ENCODE measurements at places on chromosomes 3 and 15.

GRCh38 chr3:195753581-195753980 lies 32.8 kb downstream of the MUC20 start:
- no peak for DNase-seq

- DNase-seq, result no peak
Observed at GRCh38 chr3:51684971-51685751, 14.1 kb downstream of the TEX264 start.

DNA sequence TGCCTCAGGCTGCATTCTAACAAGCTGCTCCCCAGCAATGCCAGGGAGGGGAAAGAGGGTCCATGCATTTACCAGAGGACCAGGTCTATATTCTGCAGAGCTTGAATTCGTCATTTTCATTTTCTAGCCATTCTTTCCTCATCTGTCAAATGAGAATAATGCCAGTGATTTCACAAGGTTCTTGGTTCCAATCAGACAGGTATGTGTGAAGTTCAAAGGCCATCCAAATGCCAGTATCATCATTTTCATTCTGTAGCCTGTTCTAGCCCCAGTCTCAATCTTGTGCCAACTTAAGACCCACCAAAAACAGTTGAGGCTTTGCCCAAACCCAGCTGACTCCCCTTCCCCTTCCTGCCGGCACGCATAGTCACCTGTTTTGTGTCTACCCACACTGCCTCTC lies 112.7 kb downstream of the IQSEC1 start:
- no peak for DNase-seq

GRCh38 chr3:144112437-144112836 lies 140.8 kb downstream of the DIPK2A start:
- no peak for DNase-seq

DNA sequence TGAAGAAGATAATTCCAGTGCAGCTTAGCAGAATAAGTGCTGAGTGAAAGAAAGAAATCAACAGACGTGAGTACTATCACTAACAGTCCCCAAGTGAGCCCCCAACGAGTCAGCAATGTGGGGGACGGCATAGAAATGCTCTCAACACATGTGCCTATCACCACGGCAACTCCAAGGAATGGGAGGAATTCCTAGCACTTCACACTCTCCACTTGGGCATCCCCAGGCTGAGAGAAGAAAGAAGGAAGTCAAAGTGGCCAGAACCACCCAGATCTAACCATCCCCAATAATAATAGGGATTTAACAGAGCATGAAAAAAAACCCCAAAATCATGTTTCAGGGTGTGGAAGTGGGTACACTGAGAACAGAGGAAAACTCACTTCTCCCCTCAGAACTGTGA lies 29.3 kb upstream of the CPNE4 start:
- DNase-seq, result no peak

- no peak for DNase-seq
Observed at GRCh38 chr3:123841476-123842238, 42.5 kb downstream of the MYLK start.

DNA sequence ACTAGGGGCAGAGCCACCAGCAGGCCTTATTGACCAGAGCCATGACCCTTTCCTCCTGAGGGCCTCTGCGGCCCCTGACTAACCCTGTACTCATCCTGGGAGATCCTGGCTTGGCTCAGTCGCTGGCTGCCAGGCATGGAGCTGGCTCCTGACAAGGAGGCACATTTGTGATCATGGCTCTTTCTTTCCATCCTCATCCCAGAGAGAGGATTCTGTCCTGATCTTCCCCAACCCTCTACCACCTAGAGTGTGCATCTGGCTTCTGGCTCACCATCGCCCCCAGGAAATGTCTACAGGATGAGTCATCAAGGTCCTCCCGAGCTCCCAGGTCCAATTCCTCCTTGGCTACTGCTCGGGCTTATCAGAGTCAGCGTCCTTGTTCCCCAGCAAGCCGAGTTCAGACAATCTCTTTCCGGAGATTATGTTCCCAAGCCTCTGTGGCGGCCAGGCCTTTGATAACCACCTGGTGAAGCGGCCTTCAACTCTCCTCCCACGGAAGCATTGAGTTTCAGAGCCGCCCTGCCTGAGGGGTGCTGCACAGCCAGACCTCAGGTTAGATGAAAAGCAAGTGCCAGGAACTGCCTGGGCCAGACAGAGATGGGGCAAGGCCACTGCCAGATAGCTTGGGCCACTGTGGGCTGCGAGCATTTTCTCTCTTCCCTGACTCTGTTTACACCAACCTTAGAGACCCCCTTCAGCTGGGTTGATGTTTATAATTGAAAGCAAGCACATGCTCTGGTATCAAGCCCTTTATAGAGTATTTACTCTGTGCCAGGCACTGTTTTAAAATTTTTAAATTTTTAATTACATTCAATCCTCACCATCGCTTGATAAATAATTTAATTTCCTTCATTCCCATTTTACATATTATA lies 44.3 kb upstream of the MRPS22 start:
- DNase-seq, result no peak

GRCh38 chr3:61226166-61226686 lies 25.0 kb downstream of the FHIT start:
- DNase-seq, result no peak

DNA sequence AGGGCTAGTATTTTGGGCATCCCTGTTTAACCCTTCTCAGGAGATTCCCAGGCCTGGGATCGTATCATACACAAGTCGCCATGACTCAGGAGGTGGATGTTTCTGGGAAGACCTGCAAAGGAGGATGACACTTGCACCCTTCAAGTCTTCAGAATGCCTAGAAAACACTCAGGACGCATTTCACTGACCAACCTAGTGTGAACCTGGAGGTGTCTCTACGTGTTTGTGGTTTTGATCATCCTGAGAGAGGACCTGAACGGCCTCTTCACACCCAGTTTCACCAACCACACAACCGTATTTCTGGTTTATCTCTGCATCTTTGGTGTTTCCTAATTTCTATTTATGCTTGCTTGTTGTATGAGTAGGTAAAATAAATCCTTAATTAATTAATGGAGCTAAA lies 2.8 kb upstream of the CLDND1 start:
- no peak for DNase-seq

DNA sequence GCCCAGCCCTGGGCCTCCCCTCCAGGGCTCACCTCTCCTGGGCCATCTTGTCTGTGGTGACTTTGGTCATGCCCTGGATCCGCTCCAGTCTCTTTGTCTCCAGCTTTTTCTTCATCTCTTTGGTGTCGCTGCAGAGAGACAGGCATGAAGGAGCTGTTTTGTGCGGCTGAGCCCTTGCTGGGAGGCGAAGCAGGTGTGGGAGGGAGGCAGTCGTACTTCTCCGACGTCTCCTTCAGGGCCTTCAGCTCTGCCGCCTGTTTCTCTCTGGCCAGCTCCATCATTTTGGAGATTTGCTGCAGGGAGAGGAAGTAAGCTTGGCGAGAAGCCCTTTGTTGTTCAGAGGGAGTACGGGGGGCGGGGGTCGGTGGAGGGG lies 7.7 kb upstream of the ANKRD63 start:
- no peak for DNase-seq
